Stomach (tissue), 19 donors: ENCODE measurements at places on chromosomes 4 and X. TPM values are rescaled to one million over a fixed set of nuclear protein-coding genes. Genes with fewer than 3 reads are reported as not detected.

- H3K36me3 ChIP-seq = no peaks in the 10 kb centered on the region
- H3K27me3 ChIP-seq = no peaks in the 10 kb centered on the region
- H3K27ac ChIP-seq = no peak overlapping the region
- H3K4me1 ChIP-seq = no peaks in the 10 kb centered on the region
- no peak overlapping the region for H3K4me3 ChIP-seq
These were observed 158.5 kb upstream of the MXRA5 start for GRCh38 chrX:3504916-3505315.

- H3K36me3 ChIP-seq = no peaks in the 10 kb centered on the region
- H3K4me3 ChIP-seq = peak overlapping the region; percentile 55
- no peaks in the 10 kb centered on the region for H3K27me3 ChIP-seq
- H3K4me1 ChIP-seq = peaks cover 38% of the 10 kb centered on the region
- H3K27ac ChIP-seq = peak overlapping the region; percentile 74
These were observed 524 bp downstream of the RAB33A start for GRCh38 chrX:130172127-130172845.

GRCh38 chr4:144410230-144410783 lies 235.6 kb upstream of the HHIP start:
- no peaks in the 10 kb centered on the region for H3K4me1 ChIP-seq
- H3K4me3 ChIP-seq = no peak overlapping the region
- no peaks in the 10 kb centered on the region for H3K27me3 ChIP-seq
- no peak overlapping the region for H3K27ac ChIP-seq
- DNase-seq = no peak
- no peaks in the 10 kb centered on the region for H3K36me3 ChIP-seq

GRCh38 chr4:73344106-73344505 lies 60.0 kb upstream of the ALB start:
- no peaks in the 10 kb centered on the region for H3K36me3 ChIP-seq
- H3K4me3 ChIP-seq = no peak overlapping the region
- no peaks in the 10 kb centered on the region for H3K4me1 ChIP-seq
- H3K27ac ChIP-seq = no peak overlapping the region

DNA sequence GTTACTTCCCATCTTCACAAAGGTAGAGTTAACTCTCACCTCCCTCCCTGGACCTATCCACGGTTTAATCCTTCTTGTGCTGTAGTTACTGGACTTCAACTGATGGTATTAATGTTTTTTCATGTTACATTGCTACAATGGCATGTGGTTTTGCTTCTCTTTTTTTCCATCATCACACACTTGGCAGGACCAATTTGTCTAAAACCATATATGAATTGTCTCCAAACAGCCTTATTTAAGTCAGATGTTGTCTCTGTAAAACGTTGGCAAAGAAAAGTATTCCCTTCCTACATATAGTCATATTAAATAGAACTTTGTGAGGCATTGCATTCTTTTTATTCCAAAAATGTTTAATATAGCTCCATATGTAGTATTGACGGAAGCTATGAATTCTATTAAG lies 15.5 kb downstream of the PRRG1 start:
- no peaks in the 10 kb centered on the region for H3K36me3 ChIP-seq
- no peaks in the 10 kb centered on the region for H3K4me1 ChIP-seq
- H3K27me3 ChIP-seq = no peaks in the 10 kb centered on the region
- no peak for DNase-seq

DNA sequence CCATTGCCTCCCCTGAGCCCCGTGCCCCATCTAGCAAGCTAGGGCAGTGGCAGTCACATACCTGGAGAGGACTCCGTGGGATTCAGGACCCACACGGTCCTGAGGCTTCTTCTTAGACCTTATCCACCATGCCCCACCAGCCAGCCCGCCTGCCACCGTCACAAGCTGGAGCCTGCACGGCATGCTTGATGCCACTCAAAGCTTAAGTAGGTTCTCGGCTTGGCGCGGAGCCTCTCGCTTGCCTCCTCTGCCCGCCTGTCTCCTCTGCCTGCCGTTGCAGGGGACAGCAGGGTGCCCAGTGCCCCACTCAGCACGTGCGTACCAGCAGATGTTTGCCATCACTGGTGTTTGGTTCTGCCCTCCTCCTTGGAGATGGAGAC lies 14.1 kb downstream of the PSAPL1 start:
- H3K4me3 ChIP-seq = no peak overlapping the region
- H3K36me3 ChIP-seq = no peaks in the 10 kb centered on the region
- DNase-seq = no peak
- no peak overlapping the region for H3K27ac ChIP-seq

DNA sequence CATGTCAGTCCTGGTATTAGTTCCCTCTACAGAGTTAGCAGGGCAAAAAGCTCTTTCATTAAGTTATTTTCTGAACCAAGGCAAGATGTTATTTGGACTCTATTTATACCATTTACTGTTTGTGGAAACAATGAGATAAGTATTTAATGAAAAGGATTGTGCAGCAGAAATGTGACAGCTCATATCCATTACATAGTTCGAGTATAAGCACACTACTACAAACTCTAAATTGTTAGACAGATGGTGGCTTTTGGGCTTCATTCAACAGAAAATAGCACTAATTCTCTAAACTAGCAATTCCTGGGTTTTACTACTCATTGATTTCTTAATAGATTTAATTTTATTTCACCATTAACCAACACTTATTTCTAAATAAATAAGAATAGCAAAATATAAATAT lies 95.2 kb upstream of the ANK2 start:
- no peaks in the 10 kb centered on the region for H3K27me3 ChIP-seq
- peaks cover 3% of the 10 kb centered on the region for H3K4me1 ChIP-seq
- no peak for DNase-seq
- no peak overlapping the region for H3K4me3 ChIP-seq
- no peaks in the 10 kb centered on the region for H3K36me3 ChIP-seq
- no peak overlapping the region for H3K27ac ChIP-seq

- no peak overlapping the region for H3K4me3 ChIP-seq
- no peaks in the 10 kb centered on the region for H3K36me3 ChIP-seq
- H3K27ac ChIP-seq = no peak overlapping the region
- DNase-seq = no peak
- no peaks in the 10 kb centered on the region for H3K4me1 ChIP-seq
- no peaks in the 10 kb centered on the region for H3K27me3 ChIP-seq
These were observed 129.5 kb downstream of the KCTD8 start for GRCh38 chr4:44319129-44319528.

GRCh38 chr4:89298788-89299152 lies 8.8 kb downstream of the GPRIN3 start:
- DNase-seq = no peak
- no peaks in the 10 kb centered on the region for H3K27me3 ChIP-seq
- H3K27ac ChIP-seq = peak overlapping the region; percentile 82
- peaks cover 28% of the 10 kb centered on the region for H3K4me1 ChIP-seq
- peak overlapping the region; percentile 22 for H3K4me3 ChIP-seq

GRCh38 chr4:4433941-4434340 lies 47.0 kb downstream of the NSG1 start:
- no peak overlapping the region for H3K27ac ChIP-seq
- DNase-seq = no peak
- H3K4me1 ChIP-seq = no peaks in the 10 kb centered on the region
- H3K4me3 ChIP-seq = no peak overlapping the region

GRCh38 chrX:119643696-119644095 lies 37.5 kb upstream of the NKRF start:
- no peaks in the 10 kb centered on the region for H3K27me3 ChIP-seq
- no peak overlapping the region for H3K4me3 ChIP-seq
- no peaks in the 10 kb centered on the region for H3K4me1 ChIP-seq

DNA sequence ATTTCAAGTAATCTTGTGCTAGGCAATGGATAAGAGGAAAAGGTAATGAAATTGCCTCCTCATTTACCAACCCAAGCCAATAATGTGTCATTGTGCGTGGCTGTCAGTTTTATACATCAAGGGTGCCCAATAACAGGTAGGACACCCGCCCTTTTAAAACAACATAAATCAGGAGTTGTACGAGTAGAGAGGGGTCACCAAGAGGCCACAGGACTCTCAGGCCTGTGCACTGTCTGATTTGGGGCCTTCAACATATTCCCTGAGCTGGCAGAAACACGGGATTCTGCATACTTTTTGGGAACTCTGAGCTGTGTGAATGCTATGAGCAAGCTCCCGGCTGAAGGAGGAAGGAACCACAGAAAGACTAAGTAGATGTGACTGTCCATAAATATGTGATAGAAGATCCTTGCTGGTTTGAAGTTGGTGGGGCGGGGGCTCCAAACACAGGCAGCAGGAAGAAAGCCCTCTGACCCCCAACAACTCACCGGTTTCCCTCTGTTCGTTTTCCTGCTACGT lies 82.7 kb upstream of the MAML3 start:
- H3K27ac ChIP-seq = no peak overlapping the region
- no peak overlapping the region for H3K4me3 ChIP-seq
- H3K27me3 ChIP-seq = no peaks in the 10 kb centered on the region
- H3K4me1 ChIP-seq = peaks cover 24% of the 10 kb centered on the region
- no peak for DNase-seq
- H3K36me3 ChIP-seq = no peaks in the 10 kb centered on the region

DNA sequence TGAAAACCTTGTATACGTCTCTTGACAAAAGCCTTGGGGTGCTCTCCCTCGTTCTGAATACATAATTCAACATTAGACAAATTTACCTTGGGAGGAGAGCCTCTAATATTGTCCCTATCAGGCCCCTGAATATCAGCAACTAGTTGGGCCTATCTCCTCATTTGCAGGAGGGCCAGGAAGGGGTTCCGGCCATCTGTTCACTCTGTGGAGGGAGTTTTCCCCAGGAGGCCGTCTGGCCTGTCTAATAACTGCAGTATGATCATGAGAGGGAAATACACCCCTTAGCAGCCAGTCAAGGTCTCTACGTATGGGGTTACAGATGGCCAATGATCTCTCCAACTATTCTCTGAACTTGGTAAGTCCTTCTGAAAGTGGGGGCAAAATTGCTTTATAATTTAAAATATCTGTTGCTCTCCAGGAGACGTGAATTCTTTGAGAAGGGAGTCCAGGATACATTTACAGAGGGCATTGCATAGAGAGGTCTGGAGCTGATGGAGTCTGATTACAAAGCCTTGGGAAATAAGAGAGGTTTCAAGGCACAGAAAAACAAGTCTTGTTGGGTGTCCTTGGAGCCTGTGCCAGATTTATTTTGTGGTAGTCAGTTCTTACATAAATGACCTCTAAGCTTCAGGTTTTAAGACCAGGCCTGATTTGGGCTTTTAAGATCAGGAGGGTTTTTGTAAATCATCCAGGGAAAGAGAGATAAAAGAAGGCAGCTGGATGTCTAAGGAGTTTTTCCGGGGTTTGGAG lies 48.2 kb upstream of the UXT start:
- no peak overlapping the region for H3K27ac ChIP-seq
- no peak overlapping the region for H3K4me3 ChIP-seq
- no peak for DNase-seq
- no peaks in the 10 kb centered on the region for H3K36me3 ChIP-seq

DNA sequence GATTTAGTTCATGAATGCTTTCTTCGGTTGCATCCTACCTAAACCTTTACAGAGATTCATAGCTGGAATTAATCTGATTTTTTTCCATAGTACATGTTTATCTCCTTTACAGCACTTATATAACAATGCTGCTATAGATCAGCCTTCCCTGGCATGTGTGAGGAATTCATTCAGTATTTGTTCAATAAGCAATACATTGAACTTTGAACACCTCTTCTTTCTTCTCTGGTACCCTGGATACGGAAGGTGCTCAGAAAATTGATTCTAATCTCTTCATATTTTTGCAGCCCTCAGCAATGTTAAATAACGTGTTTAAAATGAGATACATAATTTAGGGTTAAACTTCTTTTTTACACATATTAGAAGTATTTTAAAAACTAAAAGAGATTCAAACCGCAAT lies 467.4 kb downstream of the TRIML1 start:
- no peak for DNase-seq
- H3K4me1 ChIP-seq = no peaks in the 10 kb centered on the region
- no peaks in the 10 kb centered on the region for H3K36me3 ChIP-seq
- no peaks in the 10 kb centered on the region for H3K27me3 ChIP-seq

DNA sequence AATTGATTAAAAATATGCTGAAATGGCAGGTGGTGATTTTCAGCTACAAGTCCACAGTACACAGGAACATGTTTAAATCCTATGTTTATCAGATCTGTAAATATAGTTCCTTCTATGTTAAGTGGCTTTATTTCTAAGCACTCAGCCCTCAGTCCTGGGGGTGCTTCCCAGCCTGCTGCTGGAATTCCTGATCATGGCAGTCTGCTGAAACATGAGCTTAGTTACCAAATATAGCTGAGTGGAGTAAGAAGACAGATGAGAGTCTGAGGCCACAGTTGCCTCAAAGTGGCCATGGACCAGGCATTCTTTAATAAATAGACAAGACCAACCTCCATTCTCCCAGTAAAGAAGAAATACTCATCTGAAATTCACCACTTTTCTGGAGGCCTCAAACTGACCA lies 17.1 kb upstream of the DDX60 start:
- no peaks in the 10 kb centered on the region for H3K27me3 ChIP-seq
- no peak overlapping the region for H3K4me3 ChIP-seq
- no peak overlapping the region for H3K27ac ChIP-seq
- no peaks in the 10 kb centered on the region for H3K36me3 ChIP-seq
- no peaks in the 10 kb centered on the region for H3K4me1 ChIP-seq
- DNase-seq = peak; percentile 22

DNA sequence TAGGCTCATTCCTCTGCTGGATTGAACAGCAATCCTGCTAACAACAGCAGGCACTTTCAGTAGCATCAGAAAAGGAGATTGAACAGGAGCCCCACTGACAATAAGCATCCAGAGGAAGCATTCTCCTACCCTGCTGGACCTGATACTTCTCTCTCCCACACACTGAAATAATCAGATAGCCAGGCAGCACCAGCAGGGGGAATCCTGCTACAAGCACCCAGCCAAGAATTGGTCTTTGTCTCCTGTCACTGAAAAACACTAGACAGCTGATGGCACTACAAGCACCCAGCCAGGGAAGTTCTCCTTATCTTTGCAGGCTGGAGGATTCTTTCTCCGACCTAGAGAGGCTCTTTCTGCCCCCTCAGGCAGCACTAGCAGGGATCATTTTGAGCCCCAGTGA lies 444.3 kb upstream of the GRIA3 start:
- H3K27me3 ChIP-seq = no peaks in the 10 kb centered on the region
- H3K36me3 ChIP-seq = no peaks in the 10 kb centered on the region
- no peak overlapping the region for H3K27ac ChIP-seq

AMER1 gene
- total RNA-seq = 2.3 TPM

PCYT1B gene
- total RNA-seq = not detected

MAGEB1 gene
- not detected for total RNA-seq

CFAP47 gene
- not detected for total RNA-seq

PAGE2B gene
- total RNA-seq = not detected

GUCY1A1 gene
- 28.6 TPM for total RNA-seq

ERVMER34-1 gene
- total RNA-seq = 0.37 TPM

USP26 gene
- not detected for total RNA-seq
